Karpas-422 (cell line): ENCODE measurements at places on chromosomes 6 and 20. TPM values are rescaled to one million over a fixed set of nuclear protein-coding genes. Genes with fewer than 3 reads are reported as not detected.

The C4A gene
- 2.9 and 3.8 TPM in 2 replicates for total RNA-seq

The CPXM1 gene
- total RNA-seq, result not detected in 2 replicates

The EYS gene
- total RNA-seq, result not detected in 2 replicates

The FGD2 gene
- total RNA-seq, result 37.1 and 53.0 TPM in 2 replicates

The FAXC gene
- not detected in 2 replicates for total RNA-seq

The PRIM2 gene
- total RNA-seq, result 22.7 and 49.1 TPM in 2 replicates

The FAM83D gene
- total RNA-seq, result 14.4 and 21.8 TPM in 2 replicates

The CTCFL gene
- not detected in 2 replicates for total RNA-seq

The SNX5 gene
- total RNA-seq, result 195 and 298 TPM in 2 replicates
